ENCODE measurements at places on chromosomes 7 and 10.

DNA sequence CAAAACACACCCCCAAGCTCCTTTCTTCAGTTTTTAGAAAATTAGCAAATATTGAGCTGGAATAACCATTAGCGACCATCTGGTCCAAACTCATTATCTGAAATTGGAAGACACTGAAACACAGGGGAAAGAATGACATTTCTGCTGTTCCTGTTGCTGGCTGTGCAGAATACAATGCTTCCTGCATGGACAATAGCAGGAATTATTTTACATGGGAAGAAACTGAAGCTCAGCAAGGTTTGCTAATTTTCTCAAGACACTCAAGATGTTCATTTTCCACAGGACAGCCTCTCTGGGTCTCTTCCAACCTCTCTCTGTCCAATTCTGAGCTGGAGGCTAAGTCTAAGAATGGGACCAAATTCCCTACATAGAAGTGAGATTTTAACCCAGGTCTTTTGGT, 81.9 kb upstream of the TNS3 start:
- DNase-seq = no peak

DNA sequence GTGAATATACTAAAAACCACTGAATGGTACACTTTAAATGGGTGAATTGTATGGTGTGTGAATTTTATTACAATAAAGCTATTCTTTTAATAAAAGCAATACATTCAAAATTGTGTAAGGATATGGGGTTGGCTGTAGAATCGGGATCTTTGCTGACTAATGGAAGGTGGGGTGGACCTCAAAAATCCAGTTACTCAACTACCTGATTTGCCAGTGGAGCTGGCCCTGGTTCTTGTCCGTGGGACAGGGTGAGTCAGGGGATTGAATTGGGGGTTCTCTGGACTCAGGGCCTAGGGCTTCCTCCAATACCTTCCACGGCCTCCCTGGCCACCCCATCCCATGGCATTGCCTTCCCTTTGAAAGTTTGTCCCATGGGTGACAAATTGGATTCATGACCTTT, 13.5 kb upstream of the RABGEF1 start:
- no peak for DNase-seq

DNA sequence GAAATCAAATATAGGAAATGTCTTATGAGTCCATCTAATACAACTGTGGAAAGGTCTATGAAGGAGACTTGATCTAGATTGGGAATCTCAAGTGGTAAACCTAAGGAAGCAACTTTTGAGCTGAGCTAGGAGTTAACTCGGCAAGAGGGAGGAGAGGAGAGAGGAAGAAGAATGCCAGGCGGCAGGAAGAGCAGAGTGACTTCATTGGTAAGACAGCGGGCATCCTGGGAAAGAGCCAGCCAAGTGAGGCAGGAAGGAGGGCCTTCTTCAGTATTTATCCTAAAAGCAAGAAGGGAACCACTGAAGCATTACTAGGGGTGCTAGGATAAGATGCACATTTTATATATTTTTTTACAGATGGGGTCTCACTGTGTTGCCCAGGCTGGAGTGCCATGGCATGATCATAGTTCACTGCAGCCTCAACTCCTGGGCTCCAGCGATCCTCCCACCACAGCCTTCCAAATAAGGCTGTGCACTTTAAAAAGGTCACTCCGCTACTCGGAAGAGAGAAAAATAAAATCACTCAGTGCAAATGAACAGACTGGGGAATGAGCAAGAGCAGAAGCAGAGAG, 2.0 kb downstream of the BCL7B start:
- DNase-seq = no peak

DNA sequence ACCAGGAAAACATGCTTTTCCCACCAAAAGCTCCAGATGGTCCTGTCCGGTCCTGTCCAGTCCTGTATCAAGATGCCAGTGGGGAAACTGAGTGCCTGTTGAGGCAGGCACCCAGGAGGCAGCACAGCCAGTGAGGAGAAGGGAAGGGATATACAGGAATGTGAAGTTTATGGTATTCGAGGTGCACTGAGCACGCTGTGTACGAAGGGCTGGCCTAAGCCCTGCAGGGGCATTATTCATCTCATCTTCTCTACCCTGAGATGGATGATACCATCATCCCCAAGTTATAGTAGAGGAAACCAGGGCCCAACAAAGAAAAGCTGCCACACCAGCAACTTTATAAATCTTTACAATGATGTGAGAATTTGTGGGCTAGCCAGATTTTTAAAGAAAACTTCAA, 23.4 kb upstream of the FXYD4 start:
- no peak for DNase-seq

GRCh38 chr10:6579904-6580278, at the start of gene PRKCQ:
TSS of gene PRKCQ (minus strand) at chr10:6580276. CDS start at chr10:6515135, 65,141 bp downstream.
- DNase-seq = no peak

- DNase-seq = peak; percentile 62
Observed at GRCh38 chr7:129146237-129146979, 1.9 kb downstream of the TSPAN33 start.

DNA sequence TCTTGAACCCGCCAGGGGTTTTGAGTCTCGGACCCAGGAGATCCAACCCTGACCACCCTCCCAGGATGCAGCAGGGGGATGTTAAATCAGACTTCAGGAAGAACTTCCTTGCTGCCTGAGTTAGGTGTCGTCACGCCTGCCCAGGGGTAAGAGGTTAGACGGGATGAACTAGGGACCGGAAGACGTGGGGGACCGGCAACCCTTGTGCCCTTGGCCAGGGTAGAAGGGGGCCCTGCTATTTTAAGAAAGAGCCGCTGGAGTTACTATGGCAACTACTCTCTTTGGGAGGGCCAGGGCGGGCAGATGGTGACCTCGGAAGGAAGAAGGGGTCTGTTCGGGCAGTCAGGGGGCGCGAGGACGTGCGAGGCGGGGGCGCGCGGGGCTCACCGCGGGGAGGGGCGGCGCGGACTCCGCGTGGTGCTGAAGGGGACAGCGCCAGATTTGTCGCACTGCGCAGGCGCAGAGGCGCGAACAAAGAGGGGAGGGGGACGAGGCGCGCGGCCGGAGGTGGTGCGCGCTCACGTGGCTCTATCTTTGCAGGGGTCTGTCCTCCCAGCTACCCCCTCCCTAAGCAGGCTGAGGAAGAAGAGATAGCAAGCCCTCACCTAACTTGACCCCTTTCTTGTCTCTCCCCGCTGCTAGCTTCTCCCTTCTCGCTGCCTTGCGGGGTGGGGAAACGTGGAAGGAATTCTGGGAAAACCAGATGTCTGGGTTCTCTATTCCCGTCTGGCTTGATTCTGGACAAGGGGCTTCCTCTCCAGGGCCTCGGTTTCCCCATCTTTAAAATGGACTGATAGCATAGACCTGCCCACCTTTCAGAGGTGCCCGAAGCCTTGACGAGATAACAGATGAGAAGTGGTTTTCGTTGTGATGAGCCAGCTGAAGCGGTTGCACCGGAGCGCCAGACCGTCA, 940 bp upstream of the PSD start:
- DNase-seq = peak; percentile 57

- DNase-seq = peak; percentile 15
Observed at GRCh38 chr7:85185424-85186082, 1.3 kb downstream of the SEMA3D start.

DNA sequence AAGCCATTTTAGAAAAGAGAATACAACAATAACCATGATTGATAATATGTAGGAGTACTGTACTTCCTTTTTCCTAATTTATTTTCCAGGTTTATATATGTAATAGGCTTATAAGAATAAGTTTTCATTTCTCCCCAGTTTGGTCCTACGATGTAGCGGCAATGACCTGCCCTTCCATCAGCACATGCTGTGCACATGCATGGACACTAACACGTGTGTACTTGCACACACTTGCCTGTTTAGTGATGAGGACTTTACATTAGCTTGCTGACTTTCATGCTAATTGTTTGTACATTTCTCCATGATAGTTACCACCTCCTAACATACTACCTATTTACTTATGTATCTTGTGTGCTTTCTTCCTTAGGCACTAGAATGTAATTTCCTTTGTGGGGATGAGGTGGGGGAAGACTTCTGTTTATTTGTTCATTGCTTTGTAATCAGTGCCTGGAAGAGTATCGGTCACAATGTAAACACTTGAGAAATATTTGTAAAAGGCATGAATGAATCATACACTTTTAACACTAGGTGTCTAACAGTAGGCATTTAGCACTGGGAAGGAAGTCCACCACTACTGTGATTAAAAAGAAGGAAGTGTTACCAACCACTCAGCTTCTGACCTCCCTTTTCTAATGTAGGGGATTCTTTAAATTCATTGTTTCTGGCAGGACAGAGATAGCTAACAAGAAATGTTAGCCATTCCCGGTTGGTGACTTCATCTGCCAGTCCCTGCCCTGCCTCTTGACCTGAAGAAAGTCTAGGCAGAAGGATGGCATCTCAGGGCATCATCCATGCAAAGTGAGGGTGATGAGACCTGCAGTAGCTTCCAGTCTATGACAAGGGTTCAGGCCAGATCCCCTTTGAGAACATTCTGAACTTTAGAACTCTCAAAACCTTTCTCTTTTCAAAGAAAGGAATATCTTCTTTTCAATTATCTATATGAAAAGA, 120.2 kb upstream of the RAB18 start:
- DNase-seq = peak; percentile 49

GRCh38 chr7:69959789-69960499, 361.7 kb downstream of the AUTS2 start:
- no peak for DNase-seq

GRCh38 chr7:39197831-39198230, 220.1 kb downstream of the POU6F2 start:
- no peak for DNase-seq

GRCh38 chr10:16685551-16685950, 131.7 kb downstream of the RSU1 start:
- no peak for DNase-seq

- DNase-seq = no peak
Observed at GRCh38 chr10:133163889-133164815, 4.1 kb downstream of the KNDC1 start.

GRCh38 chr7:42170724-42171123, 66.3 kb downstream of the GLI3 start:
- DNase-seq = no peak

DNA sequence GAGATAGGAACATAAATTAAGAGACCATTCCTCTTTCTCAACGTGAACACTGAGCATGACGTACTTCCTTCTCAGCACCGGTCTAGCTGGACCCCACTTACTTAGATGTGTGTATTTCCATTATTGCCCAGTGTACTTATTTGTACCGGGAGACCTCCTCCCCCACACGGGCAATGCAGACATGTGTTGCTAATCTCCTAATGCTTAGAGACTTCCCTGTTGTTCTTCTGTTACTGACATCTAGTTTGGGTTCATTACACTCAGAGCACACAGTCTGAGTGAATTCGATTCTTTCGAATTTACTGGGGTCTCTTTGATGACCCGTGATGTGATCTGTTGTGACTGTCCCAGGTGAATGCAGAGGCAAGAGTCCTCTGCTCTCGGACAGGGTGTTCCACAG, 260.0 kb downstream of the MAD1L1 start:
- DNase-seq = no peak

GRCh38 chr7:156195276-156195675, 383.0 kb upstream of the SHH start:
- no peak for DNase-seq

DNA sequence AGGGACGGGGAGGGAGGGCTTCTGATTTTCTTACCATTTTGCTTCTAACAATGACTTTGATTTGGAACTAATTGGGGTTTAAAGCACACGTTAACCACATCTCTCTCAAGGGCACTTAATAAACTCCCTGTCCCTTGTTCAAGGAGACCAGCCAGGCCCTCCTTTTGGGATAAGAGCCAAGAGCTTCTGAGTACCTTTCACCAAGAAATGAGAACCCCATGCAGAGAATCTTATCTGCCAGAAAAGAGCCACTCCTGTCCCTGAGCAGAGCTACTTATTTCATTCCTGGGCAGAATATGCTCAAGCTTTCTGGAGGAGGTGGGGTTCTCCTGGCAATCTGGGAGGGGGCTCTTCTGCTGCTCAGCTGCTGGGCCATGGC, 574.6 kb downstream of the GALNT17 start:
- no peak for DNase-seq

DNA sequence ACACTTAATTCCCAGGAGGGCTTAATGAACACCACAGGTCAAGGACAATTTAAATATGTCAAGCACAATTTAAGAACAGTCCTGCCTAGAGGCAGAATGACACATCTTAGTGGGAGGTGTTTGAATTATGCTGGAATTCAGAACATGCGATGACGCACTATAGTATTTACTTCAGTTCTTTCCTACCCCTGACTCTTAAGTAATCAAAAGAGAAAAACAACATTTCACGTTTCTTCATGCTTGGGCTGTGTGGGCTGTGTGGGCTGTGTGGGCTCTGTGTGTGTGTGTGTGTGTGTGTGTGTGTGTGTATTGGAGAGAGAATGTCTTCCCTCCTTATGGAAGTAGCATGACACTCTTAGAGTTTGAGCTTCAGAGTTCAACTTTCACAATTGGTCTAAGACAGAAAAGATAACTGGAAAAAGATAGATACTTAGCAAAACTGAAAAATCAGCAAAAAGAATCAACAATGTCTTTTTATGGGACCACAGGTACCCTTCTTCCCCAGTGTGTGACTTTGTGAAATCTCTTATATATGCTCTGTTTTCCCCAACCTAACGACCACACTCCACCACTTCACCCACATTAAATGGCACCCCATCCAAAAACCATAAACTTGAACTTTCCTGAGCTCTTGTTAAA, 33.7 kb upstream of the CABCOCO1 start:
- no peak for DNase-seq

DNA sequence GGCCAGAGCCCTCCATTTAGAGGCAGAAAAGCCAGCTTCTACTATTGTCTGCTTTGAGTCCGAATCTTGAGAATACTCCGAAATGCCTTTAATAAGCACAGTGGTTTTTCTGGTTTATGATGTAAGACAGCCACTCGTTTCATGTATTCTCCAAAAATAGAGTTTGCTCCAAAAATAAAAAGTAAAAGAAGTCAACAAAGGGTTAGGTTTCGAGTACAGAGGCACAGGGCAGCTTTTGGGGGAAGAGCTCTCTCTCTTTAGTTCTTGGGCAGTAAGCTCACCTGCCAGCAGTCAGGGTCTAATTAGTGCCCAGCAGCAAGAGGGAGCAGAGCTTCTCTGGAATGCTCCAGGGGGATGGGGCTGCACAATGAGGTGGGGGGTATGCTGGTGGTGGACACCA, 20.2 kb downstream of the CREB3L2 start:
- no peak for DNase-seq

DNA sequence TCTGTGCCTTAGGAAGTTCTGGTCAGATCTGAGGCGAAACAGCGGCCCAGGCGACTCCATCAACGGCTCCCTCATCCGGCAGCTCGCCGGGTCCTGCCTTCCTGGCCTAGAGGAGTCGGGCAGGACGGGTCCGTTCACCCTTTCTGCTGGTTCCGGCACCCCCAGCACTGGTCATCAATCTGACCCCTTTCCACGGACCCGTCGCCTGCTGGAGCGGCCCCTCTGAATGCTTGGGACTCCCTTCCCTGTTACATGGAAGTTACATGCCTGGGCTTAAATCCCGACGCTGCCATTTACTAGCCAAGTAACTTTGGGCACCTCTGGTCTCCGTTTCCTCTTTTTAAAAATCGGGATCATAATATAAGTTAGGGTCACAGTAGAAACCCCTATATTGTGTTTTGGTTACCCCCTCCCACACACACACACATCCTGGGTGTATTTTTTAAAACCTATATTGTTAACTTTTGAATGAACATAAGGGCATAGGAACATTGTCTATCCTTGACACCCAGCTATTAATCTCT, 607 bp upstream of the GGCT start:
- DNase-seq = no peak

- no peak for DNase-seq
Observed at GRCh38 chr7:73717025-73717807, 2.3 kb downstream of the STX1A start.

- DNase-seq = no peak
Observed at GRCh38 chr7:154861589-154861988, 141.3 kb downstream of the PAXIP1 start.
